ENCODE measurements at places on chromosomes 4 and X.
A peak's percentile ranks its signal among the peaks of the same experiment; 100 is the strongest.

DNA sequence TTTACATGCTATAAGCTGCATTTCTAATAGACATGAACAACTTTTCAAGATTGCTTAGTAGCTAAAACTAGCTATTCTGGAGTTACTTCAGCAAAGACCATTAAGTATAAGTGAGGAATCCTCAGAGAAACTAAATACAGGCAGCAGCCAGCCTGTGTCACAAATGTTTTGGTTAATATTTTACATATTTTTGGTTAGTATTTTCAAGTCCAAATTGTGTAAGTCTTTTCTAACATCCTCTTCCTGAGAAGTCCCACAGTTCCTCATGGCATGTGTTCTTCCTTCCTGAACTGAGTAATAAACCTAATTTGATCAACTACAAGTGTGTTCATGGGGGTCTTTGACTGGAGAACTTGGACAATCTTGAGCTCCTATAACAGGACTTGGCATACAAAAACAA lies 42.4 kb upstream of the MCF2 start:
- DNase-seq = no peak

DNA sequence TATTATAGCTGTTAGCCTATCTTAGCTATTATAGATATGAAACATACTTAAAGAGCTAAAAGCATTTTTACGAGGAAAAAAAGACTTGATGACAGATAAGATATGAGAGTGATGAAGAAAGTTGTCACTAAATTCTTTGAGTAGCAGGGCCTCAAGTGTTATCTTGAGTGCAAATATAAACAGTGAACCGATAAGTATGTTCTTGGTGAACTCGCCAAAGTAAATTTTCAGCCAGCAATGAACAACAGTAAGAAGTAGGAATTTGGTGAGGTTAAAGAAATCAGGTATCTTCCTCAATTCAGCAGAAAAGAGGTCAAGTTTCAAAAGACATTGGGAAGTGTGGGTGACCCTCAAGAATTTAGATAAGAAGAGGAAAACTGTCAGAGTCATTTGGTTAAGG lies 471.8 kb upstream of the FTHL17 start:
- DNase-seq = no peak

DNA sequence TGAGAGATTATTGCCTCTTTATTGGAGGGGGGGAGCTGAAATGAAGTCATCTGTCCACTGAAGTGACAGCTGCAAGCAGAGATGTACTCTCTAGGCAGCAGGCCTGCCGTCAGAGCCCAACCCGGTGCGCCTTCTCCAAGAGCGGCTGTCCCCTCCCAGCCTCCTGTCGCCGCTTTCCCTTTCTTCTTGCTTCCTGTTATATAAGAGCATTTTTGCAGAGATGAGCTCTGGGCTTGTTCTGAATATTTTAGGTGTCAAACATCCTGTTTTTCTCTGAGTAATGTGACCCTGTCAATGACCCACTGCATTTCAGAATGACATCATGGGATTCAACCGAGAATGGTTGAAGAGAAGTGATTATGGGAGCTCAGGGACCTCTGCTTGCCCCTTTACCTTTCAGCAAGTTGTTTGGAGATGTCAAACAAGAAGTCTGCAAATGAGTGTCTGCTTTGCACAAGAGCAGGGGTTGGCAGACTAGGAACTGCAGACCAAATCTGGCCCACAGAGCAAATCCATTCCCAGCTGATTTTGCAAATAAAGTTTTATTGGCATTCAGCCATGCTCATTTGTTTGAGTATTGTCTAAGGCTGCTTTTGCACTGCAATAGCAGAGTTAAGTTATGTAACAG lies 79.9 kb downstream of the SLC9A6 start:
- DNase-seq = peak; percentile 42

DNA sequence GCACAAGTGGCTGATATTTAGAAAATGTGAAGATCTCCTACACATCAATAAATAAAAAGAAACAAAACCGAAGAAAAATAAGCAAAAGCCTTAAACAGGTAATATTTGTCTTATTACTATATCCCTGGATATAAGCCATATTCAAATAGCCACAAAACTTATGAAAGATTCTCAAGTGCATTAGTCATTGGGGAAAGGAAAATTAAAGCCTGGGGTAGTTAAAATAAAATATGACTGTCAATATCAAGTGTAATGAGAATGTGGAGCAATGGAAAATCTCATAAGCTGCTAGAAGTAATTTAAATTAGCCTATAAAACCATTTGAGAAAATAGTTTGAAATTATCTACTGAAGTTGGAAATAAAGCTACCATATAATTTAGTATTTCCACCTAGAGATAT lies 399.9 kb downstream of the GASK1B start:
- no peak for DNase-seq

DNA sequence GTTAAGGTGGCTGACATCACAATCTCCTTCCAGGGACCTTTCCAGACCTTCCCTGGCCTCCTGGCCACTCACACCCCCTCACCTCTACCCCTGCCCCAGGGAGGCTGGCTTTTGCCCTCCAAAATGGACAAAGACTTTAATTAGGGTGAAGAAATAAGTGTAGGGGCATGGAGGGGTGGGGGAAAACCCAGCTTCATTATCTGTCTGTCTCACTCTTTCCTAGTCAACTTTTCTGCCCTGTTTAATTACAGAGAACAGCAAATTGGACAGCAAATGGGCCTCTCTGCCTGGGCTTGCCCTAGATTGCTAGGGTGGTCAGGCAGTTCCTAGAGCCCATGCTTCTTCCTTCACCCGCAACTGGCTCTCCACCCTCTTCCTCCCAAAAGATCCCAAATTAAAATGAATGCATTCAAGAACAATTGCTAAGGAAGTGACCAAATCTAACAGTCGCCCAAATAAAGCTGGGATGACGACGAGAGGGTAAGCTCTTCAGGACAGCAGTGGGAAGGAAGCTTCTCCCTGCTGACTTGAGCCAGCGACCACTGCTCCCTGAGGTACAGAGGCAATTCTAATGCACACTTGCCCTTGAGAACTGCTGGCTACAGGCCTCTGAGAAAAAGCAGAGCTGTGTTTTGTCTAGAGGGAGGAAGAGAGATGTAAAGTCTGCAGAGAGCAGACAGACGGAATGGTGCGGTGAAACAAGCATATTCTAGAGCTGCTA lies 12.4 kb downstream of the RAI2 start:
- no peak for DNase-seq

- DNase-seq = no peak
Observed at GRCh38 chr4:138845054-138845453, 170.5 kb upstream of the NOCT start.

DNA sequence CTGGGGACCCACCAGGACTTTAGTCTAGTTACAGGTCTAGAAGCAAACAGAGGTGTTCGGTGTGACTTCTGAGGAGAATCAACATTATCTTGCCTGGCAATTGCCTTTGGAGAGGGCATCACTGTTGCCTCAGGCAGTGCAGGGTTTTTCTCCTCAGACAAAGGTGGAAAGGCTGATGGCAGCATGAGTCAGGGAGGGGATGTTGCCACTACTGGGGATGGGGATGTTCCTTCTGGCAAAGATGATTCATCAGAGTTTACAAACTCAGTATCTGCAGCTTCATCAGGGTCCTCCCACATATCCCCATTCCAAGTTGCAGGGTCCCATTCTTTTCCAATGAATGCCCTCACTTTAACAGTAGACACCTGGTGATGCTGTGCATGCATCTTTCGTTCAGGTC lies 91.3 kb upstream of the GALNTL6 start:
- no peak for DNase-seq
